Hematopoietic multipotent progenitor cell treated with erythropoietin and hydrocortisone succinate and interleukin-3 and kit ligand, for 15 days (in vitro differentiated cells): ENCODE measurements at places on chromosomes 2 and 18.

GRCh38 chr18:60568220-60568619, 195.6 kb upstream of the MC4R start:
- DNase-seq = no peak

GRCh38 chr2:10526281-10527000, 78.3 kb upstream of the ODC1 start:
- no peak for DNase-seq

DNA sequence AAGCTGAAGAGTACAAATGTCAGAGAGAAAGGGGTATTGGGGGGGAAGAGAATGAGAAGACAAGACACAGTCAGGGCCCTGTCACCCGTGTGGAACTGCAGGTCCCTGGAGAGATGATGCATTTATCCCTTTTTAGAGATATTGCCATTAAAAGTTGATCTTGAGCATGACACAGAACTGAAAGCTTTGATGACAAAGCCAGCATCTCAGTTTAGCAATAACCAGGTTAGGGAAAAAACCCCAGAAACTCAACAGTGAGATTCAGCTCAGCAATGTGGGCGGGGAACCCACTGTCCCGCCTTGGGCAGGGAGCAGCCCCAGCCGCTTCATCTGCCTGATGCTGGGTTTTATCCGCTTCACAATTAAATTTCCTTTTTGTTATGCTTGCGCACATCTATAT, 181.1 kb downstream of the NEDD4L start:
- DNase-seq = no peak

- DNase-seq = no peak
These were observed 290.8 kb downstream of the CCDC85A start for GRCh38 chr2:56474412-56475158.

- no peak for DNase-seq
These were observed 34.9 kb downstream of the SUCLG1 start for GRCh38 chr2:84424152-84424551.

DNA sequence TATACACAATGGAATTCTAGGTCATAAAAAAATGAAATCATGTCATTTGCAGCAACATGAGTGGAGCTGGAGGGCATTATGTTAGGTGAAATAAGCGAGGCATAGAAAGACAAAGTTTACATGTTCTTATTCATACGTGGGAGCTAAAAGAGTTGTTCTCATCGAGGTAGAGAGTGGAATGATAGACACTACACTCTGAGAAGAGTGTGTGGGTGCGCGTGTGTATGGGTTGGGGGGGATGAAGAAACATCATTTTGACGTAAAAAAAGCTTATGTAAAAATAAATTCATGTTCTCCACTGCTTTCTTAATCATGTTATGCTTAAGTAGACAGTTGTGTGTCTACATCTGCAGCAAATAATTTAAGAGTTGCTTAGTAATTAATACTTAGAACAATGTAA, 123.6 kb downstream of the ZNF804A start:
- DNase-seq = no peak

DNA sequence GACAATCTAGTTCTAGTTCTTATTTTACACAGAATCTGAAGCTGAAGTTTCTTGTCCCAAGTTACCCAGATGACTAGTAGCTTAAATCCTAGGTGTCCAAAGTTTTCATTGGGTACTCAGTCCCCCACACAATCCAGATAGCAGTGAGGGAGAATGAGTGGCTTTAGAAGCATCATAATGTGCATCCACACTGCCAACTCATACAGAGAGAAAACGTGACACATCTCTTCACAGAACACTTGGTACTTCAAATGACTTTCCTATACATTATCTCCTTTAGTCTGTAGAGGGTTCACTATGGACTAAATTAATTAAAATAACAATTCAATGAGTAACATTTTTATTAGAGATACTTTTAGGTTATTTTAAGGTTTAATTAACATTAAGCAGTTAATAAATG, 45.2 kb downstream of the STRADB start:
- DNase-seq = no peak

DNA sequence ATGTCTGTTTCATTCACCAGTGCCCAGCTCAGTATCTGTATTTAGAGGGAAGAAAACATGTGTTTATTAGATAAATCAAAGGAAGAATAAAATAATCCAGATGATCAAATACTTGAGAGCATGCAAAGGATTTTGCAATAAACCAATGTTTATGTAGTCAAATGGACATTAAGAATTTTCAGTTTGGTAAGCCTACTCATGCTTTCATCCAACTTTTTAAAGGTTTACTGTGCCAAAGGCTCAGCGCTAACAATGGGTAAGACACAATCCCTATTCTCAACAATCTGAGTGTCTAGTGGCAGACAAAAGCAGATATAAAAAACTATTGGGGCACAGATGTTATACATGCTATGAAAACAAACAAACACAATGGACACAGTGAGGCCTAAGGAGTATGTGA, 26.3 kb downstream of the GRB14 start:
- DNase-seq = no peak

- no peak for DNase-seq
These were observed 89.8 kb upstream of the TGIF1 start for GRCh38 chr18:3360211-3360610.

DNA sequence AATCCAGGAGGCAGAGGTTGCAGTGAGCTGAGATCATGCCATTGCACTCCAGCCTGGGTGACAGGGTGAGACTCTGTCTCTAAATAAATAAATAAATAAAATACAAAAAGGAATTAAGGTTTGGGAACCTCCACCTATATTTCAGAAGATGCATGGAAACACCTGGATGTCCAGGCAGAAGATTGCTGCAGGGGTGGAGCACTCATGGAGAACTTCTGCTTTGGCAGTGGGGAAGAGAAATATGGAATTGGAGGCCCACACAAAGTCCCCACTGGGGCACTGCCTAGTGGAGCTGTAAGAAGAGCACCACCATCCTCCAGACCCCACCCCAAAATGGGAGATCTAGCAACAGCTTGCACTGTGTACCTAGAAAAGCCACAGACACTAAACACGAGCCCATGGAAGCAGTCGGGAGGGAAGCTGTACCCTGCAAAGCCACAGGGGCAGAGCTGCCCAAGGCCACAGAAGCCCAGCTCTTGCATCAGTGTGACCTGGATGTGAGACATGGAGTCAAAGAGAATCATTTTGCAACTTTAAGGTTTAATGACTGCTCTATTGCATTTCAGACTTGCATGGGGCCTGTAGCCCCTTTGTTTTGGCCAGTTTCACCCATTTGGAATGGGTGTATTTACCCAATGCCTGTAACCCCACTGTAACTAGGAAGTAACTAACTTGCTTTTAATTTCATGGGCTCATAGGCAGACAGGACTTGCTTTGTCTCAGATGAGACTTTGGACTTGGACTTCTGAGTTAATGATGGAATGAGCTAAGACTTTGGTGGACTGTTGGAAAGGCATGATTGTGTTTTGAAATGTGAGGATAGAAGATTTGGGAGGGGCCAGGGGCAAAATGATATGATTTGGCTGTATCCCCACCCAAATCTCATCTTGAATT, 265.3 kb downstream of the ZEB2 start:
- no peak for DNase-seq

- DNase-seq = no peak
These were observed 781.3 kb upstream of the ID2 start for GRCh38 chr2:7900593-7900992.

GRCh38 chr2:235614900-235615712, 121.3 kb downstream of the AGAP1 start:
- no peak for DNase-seq

DNA sequence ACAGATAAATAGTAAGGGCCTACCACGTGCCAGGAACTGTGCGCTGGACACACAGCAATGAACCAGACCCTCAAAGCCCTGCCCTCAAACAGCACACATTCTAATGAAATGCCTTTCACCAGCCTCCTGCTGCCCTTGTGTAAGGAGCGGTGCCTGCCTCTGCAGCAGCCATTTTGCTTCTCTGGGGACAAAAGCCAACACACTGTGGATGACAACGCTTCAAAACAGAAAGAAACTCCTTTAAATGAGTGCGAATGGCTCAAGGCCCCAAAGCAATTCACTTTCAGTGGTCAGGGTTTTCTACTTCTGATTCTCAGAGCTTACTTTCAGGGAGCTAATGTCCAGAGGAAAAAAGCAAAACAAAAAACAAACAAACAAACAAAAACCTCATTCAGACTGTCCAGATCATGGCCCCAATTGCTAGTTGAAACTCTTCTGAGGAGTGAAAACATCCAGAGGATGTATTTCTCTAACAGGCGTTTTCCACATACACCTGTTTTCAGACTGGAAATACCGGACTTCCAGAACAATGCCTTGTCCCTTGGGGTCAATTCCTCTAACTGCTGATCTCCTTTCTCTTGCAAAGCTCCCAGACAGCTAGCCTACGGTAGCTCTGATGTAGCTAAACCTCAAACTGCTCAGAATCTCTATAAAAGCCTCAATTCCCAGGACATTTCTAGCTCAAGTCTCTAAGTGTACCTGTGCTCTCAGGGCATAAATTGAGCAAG, 323.3 kb upstream of the ZNF521 start:
- DNase-seq = no peak

GRCh38 chr2:230668184-230668938, 44.3 kb upstream of the CAB39 start:
- DNase-seq = no peak

DNA sequence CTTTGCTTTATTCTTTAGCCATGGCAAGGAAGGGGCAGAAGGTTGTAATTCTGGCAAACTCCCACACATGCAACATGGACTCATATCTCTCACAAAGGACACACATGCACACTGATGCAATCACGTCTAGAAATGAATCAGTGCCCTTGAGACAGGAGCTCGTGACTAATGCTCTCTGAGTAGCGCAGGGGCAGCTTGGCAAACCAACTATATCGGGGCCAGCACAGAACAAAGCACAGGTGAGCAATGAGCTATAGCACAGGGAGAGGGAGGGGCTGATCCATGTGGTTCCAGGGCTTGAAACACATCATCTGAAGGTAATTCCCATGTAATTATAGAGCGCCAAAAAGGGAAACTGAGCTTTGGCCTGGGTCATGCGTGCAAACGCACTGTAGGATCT, 165.2 kb upstream of the KLF7 start:
- DNase-seq = no peak

- no peak for DNase-seq
These were observed 19.4 kb downstream of the EXOC6B start for GRCh38 chr2:72806280-72806945.

DNA sequence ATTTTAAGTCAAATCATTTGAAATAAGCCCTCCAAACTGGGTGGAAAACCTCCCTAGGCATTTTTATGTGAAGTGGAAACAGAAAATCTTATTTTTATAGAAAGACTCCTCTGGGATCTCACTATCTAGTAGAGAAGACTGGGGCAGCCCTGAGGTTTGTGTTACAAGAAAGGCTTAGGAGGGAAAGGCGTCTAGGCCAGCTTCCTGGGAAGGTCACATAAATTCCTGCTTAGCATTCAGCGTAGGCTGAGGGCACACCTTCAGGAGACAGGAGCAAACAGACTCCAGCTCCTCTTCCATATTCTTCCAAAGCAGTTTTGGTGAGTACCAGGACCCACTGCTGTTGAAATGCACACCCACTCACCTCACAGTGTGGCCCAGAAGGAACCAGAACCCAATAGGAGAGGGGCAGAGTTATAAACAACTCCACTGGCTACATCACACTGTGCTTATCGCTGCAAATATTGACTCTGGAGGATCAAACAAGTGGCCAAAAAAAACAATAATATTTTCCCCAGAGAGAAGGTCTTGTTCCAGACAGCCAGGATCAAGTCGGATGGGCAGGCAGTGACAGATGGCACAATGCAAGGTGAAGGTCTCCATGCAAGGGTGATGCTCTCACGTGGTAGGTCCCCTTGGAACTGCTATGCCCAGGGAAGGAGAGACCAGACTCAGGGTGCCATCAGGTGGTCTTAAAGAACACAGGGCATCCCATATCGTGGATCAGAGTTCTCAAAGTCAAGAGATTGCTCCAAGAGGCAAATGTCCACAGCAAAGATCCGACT, 17.7 kb upstream of the IGFBP2 start:
- DNase-seq = no peak

DNA sequence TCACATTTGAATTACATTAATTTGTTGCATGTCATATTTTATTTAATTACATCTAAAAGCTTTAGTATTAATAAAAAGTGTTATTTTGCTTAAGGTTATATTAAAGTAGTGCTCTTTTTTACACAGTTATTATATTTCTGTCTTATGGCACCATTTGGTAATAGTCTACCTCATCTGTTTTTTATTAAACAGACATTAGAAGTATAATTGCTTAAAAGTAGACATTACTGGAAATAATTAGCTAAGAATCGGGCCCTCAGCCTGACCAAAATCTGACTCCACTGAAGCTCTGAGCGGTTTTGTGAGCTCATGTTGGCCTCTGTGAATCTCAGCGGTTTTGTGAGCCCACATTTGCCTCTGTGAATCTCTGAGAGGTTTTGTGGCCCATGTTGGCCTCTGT, 102.5 kb upstream of the SNTG2 start:
- DNase-seq = no peak

- DNase-seq = no peak
These were observed 137.9 kb downstream of the KLHL29 start for GRCh38 chr2:23522726-23523372.
